ENCODE measurements at places on chromosomes 13 and 19. TPM values are rescaled to one million over a fixed set of nuclear protein-coding genes. Genes with fewer than 3 reads are reported as not detected.

Gene CEACAM4
- total RNA-seq, result not detected

Gene CEACAM6
- not detected for total RNA-seq

Gene ZNF85
- 15.7 TPM for total RNA-seq

Gene KCNJ14
- 0.71 TPM for total RNA-seq

Gene SPPL2B
- total RNA-seq, result 94.4 TPM

Gene PGLYRP2
- total RNA-seq, result not detected

Gene ZNF606
- 16.4 TPM for total RNA-seq

Gene PABPC3
- total RNA-seq, result 0.94 TPM

Gene JOSD2
- total RNA-seq, result 42.9 TPM

Gene DCT
- total RNA-seq, result 0.13 TPM

Gene FLT1
- total RNA-seq, result 1.4 TPM

Gene ZNF836
- total RNA-seq, result 23.2 TPM

Gene FGF21
- not detected for total RNA-seq

All from activated naive CD4-positive, alpha-beta T cell treated with anti-CD3 and anti-CD28 coated beads, Interleukin-2, amount 10 ng/mL, durations not matched to agents 5 hours and 36 hours (primary cell).